ENCODE measurements at places on chromosomes 5 and 9.
A peak's percentile ranks its signal among the peaks of the same experiment; 100 is the strongest.

DNA sequence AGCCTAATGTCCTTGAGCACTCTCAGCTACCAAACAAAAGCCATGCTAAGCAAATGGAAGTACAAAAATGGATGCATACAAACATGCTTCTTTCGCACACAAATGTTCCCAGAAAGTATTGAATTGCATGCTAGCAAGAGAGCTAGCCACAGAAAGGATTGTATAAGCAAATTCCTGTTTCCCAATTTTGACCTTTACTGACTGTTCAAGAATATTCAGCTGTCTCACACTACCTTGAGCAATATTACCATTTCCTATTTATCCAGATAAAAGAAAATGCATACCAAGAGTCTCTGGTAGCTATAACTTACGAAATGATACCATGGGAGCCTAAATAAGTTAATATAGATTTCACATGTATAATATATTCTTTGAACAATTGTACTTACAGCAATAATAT, 264.6 kb downstream of the TMEM167A start:
- DNase-seq = no peak

GRCh38 chr9:108468364-108468763, 387.4 kb downstream of the ACTL7B start:
- peak; percentile 7 for DNase-seq

- DNase-seq = no peak
Observed at GRCh38 chr5:14453481-14453880, 128.1 kb upstream of the OTULINL start.

DNA sequence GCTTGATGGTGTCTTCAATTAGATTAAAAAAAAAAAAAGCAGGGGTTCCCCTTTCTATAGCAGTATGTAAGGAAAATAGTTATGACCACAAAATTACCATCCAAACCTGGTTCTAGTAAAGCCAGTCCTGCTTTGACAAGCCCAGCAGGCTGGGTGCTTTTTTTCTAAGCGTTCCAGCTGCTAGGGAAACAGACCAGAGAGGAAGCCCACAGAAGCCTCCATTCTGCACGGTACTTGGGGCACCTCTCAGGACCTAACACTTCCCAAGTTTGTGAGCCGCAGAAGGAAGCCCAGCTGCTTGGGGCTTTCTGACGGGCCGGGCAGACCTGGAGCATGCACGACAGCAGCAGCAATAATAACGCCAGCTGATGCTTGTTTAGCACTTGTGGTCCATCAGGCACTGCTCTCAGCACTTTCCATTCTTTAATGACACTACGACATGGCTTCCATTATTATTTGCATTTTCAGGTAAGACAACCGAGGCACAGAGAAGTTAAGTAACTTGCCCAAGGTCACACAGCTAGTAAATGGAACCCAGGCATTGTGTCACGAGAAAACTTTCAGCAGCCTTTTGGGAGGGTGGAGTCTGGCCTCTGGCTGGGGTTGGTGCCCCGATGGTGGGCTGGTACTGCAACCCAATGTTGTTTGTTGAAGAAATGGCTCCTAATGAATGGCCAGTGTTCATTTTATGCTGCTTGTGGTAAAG, 15.4 kb downstream of the LMX1B start:
- DNase-seq = no peak

DNA sequence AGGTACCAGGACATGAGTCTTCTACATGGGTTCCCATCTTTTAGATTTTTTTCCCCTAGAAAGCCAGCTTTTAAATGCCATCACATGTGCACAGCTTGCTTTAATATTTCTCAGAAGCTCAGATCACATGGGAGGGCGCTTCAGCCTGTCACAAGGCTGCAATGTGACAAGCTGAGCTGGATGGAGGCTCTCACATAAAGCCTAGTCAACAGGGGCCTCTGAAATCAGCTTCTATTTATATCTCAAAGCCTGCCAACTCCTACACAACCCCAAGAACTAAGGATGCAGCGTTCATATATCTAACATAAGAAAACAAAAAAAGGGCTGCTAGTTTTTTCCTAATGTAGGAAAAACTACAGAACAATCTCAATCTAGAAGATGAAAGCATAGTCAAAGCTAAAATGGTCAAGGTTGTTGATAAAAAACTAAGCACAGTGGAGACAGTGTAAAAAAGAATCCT, 2.3 kb downstream of the ZFAND5 start:
- no peak for DNase-seq

GRCh38 chr9:123548741-123549545, 192.9 kb downstream of the CRB2 start:
- DNase-seq = peak; percentile 65

GRCh38 chr5:132754947-132755346, 7.7 kb downstream of the CCNI2 start:
- DNase-seq = no peak

DNA sequence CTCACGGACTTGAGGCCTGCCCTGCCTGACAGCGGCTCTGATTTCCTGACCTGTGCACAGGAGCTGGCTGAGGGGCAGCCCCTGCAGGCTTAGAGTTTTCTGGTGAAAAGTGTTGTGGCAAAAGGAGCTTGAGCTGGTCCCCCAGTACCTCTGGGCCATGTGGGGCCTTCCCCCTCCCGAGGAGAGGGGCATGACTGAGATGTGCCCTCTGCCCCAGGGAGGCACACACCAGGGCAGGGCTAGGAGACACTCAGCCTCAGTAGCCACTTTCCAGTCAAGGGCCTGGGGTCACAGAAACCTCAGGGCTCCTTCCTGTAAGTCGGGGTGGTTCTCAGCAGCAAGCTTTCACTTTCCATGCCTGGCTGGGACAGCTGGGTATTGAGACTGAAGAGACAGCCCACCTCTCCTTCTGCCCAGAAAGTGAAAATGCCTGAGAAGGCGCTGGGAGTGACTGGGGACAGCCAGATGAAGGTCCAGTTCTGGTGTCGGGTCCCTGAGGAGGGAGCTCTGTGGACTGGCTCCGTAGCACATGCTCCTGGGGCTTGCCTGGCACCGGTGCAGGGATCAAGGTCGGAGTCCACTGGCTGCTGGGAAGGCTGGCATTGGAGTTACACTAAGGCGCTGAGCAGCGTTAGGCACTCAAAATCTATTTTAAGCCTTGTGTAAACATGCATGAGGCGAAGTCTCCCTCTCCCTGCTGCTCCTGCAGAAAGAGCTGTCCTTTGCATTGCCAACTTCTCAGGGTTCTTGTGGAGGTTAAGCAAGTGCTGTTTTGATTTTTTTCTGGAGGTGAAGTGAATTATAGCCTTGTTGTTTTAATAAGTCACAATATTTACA, 394.9 kb downstream of the GADD45G start:
- DNase-seq = peak; percentile 58

DNA sequence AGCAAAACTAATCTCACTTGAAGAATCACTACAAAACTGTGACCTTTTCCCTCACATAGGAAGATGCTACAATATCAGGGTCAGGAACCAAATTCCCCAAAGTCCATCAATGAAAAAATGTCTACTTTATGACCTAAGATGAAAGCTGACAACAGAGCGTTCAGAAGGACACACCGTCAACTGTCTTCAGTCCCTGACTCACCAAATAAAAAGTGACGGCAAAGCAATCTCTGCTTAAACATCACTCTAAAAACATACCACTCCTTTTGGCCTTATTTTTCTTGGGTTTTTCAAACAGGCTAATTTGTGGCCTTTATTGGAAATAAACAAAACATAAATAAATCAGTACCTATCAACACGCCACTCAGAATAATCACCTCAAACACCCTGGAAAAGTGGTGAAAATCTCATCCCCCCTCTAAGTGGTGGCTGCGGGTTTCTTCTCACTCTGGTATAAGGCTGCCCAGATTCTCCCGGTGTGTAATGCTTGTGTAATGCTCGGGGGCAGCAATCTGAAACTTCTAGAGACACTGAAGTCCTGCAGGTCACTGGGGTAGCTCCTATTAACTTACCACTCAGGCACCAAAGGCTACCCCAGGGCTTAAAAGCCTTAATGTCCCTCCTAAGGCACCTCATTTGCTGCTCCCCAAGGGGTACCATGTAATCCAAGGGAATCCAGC, 29.5 kb downstream of the SEMA4D start:
- no peak for DNase-seq

DNA sequence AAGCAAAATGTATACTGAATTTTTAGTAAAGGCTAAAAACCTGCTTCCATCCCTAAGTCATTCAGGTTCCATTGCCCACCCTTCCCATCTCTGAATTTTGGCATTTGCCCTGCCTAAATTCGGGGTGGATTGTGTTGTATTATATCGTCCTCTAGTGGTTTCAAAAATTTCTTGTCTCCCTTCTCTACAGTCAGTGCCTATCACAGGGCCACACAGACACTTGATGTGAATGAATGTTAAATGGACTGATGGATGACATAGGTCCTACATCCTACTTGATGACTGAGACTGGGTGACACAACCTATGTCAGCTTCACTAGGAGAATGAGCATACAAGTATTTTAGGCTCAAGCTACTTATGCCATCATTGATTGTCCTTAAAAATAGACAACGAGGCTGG, 45.6 kb upstream of the SLC30A5 start:
- DNase-seq = no peak

- DNase-seq = no peak
Observed at GRCh38 chr5:156522651-156523529, 195.9 kb downstream of the SGCD start.

DNA sequence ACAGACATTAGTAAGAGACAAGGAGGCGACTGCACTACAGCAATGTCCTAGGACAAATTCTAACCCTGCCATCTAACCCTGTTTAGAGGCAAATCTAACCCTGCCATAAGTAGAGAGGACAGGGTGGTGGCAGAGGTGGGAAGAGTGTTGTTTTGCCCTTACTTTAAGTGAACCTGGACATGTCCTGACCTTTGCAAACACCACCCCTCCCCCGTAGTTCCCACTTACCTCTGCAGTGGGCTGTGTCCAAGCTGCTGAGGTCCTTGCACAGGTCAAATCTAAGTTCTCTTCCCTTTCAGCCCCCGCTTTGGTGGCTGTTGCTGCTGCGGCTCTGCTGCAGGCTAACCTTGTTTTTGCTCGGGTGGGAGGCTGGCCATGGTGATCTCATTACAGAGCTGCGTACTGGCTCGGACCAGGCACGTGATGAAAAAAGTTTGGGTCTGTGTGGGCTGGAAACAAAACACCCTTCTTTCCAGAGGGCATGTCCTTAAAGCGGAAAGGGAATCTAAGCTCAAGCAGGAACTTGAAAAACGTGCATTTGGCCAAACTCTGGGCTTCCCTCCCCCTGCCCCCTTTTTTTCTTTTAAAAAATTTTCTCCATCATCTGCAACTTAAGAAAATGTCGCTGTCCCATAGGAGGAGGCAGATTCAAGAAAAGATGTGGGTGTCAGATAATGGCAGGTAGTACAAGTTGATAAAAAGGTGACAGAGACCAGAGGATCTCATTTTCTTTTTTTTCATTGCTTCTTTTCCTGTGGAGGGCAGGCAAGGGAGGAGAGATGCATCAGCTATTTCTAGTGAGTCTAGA, at the start of gene FAXDC2:
FAXDC2 (minus strand) TSS at position 349 of the 808 bp plus-strand sequence. CDS start 12,425 bp downstream, outside the sequence.
- no peak for DNase-seq

DNA sequence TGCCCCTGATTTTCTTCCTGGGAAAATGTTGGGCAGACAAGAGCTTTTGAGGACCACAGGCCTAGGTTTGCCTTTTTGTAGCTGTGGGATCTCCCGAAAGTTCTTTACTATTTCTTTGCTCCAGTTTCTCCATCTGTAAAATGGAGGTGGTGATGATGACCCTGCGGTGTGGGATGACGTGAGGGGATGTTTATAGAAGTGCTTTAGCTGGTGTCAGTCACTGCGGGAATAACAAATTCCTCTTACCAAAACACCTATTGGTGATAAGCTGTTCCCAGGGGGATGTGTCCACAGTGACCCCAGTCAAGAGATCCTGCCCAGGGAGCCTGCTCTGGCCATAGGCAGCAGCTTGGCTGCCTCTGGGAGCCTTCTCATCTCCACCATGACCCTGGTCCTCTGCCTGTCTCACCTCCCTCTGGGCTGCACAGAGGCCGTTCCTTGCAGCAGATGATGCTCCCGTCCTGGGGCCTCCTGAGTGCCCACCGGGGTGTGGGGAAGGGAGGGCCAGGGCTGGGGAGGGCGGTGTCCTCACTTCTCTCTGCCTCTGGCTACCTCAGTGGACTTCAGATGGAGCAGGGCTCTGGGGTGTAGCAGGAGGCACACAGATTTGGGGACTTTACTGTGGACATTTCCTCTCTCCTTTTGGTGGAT, 77.2 kb downstream of the COL15A1 start:
- no peak for DNase-seq

- DNase-seq = no peak
Observed at GRCh38 chr5:56596155-56596554, 219.2 kb upstream of the MAP3K1 start.

DNA sequence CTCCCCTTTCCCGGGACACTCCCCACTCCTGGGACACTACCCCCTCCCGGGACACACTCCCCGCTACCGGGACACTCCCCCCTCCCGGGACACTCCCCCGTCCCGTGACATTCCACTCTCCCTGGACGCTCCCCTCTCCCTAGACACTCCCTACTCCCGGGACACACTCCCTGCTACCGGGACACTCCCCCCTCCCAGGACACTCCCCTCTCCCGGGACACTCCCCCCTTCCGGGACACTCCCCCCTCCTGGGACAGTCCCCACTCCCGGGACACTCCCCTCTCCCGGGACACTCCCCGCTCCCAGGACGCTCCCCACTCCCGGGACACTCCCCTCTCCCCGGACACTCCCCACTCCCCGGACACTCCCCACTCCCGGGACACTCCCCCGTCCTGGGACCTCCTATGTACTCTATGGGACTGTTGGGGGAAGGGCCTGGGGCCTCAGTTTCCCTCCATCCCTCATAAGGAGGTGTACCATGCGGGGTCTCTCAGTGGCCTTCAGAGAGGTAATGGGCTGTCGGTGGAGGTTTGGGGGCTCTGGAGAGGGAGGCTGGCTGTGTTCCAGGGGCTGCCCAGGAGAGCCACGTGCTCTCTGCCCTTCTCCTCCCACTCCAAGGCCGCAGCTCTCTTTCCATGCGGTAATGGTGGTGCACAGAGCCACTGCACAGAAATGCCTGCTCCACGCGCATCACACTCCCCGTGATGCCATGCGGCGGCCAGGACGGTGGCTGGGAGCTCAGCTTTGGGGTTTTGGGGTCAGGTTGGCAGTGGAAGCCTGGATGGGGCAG, 96.2 kb downstream of the RXRA start:
- no peak for DNase-seq

DNA sequence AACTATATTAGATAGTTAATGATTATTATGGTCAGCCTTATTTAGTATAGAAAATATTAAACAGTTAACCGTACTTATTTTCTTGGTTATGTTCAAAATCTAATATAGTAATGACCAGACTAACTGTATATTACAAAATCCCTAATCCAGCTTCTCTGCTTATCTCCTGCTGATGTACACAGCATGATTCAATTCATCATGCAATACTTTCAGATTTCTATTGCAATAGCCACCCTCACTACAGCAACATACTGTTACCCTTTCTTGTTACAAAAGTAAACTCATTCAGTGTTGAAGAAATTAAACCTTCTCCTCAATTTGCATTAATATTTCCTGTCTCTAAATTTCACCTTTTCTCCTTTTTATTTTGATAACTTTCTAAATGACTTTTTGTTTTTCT, 1375.0 kb upstream of the NUDT12 start:
- DNase-seq = no peak

- no peak for DNase-seq
Observed at GRCh38 chr9:7320139-7320538, 479.4 kb downstream of the DMAC1 start.

GRCh38 chr5:143448518-143448917, 45.0 kb upstream of the NR3C1 start:
- no peak for DNase-seq
